Activated T-cell treated with anti-CD3 and anti-CD28 coated beads for 4 hours (primary cell): ENCODE measurements at places on chromosomes 1 and 21.

DNA sequence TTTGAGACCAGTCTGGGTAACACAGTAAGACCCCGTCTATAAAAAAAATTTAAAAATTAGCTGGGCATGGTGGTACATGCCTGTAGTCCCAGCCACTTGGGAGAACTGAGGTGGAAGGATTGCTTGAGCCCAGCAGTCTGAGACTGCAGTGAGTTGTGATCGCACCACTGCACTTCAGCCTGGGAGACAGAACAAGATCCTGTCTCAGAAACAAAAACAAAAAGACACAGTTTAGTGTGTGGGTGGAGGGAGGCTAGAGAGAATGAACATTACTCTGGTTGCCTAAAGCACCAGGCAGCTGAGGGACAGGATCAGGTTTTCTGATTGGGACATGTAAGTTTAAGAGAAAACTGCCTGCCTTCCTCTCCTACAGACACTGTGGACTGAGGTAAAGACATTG, 42.3 kb downstream of the VAMP4 start:
- no peak for DNase-seq

- no peak for DNase-seq
Observed at GRCh38 chr1:219324629-219325367, 151.1 kb downstream of the LYPLAL1 start.

DNA sequence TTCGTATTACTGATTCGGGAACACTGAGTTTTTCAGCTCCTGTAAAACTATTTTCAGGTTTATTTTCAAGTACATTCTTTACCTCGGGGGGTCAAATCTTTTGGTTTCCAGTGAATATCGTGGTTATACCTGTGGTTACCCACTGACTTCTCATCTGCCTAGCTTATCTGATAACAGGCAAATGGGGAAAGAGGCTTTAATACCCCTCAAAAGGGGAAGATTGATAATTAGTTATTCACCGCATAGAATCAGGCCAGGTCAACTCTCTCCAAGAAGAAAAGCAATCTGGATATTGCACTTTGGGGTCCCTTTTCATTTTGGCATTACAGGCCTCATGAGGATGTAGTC, 23.0 kb downstream of the RUNX1 start:
- DNase-seq = no peak

DNA sequence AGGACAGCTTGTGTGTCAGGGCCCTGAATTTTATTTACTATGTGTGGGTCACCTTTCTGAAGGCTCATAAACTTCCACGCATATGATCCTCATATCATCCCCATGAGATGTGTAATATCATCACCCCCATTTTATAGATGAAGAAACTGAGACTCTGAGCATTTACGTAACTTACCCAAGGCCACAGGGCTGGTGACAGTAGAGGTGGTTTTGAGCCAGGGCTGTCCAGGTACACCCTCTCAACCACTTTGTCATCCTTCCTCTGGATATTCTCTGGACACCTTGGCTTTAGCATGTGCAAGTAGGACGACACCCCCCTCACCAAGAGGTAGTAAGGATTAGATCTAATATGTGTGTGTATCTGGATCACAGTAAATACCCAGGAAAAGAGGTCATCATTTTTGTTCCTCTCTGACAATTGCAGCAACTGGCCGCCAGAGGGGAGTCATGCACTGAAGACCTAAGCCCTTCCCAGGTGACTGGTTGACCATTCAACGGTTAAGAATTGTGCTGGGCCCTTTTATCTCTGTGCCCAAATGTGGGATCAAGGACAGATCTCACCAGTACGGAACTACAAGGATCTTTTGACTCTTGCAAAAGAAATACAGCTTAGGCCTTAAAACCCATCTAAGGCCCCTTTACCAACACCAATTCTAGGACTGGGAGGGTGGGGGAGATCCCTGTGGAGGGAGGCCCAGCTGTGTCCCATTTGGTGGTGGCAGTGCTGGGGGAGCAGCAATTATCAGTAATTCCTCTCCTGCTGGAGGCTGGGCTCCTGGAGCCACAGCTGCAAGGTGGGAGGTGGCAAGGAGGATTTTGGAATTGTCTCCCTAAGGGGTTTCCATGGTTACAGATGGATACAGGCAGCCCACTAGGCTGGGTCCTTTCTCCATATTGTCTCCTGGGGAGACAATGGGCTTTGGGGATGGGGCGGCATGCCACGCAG, 13.7 kb upstream of the E2F2 start:
- peak; percentile 59 for DNase-seq

DNA sequence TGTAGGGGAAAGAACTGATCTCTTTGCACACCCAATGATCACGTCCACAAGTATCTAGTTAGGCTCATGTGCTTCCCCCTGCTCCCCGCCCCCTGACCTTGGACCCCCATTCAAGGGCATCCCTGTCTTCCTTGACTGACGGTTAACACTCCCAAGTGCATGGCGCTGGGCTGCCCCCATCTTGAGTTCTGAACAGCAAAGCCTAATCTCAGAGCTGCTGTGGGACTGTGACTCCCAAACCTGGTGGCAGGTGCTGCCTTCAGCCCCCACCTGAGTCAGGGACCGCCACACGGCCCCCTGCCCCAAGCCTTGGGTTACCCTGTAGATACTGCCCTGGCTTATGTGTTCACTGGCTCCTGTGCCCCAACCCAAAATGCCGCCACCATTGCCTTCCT, 925 bp downstream of the TNNI1 start:
- no peak for DNase-seq

DNA sequence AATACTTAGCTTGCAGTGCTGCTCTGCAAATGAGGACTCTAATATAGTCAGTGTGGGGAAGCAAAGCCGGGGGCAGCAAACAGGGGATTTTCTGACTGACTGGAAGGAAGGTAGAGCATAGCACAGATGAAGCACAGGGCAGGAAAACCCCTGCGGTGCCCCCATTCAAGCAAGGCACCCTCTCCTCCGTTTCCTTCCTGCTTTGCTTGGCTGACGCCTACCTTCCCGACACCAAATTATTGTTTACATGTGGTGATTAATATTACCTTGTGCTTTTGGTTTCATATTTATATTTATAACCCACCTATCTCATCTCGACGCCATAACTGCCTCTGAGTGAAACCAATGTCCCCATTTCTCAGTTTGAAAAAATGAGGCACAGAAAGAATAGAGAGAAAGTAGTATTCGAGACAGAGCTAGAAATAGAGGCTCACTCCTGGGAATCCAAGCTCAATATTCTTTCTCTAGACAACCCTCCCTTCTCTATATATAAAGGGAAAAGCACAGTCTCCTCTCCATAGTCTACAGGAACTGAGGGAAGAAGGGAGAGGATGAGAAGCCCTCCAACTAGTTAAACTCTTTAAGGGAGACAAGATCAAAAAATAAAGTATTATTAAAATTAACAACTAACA, 41.3 kb downstream of the PIK3C2B start:
- peak; percentile 68 for DNase-seq

- DNase-seq = no peak
Observed at GRCh38 chr1:38371505-38371844, 324.9 kb upstream of the POU3F1 start.

DNA sequence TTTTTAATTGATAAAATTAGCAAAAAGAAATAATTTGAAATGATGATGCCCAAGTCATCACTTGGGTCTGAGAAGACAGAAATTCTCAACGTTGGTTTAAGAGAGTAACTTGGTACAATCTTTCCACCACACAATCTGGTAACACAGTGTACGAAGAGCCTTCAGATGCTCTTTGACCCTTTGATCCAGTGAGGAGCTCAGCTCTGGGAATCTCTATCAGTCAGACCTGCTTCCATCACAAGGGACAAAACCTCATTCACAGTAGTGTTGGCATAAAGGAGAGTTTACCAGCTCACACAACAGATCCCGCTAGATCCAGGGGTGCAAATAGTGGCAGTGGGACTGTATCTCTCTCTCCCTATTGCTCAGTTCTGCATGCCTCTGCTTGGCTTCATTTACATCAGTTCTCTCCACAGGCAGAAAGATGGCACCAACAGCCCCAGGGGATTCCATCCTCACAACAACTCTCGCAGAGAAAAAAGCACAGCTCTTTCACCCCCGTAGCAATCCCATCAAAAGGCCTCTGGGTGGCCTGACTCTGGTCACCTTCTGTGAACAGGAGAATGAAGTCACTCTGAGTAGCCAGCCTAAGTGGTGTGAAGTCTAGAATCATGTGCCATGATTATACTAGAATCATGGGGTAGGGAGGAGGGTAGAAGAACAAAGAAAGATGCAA, 119.7 kb downstream of the ZNF281 start:
- DNase-seq = no peak

- no peak for DNase-seq
Observed at GRCh38 chr1:237166593-237167101, 124.7 kb downstream of the RYR2 start.

- DNase-seq = no peak
Observed at GRCh38 chr1:219576931-219577730, 35.8 kb downstream of the ZC3H11B start.

GRCh38 chr1:84985365-84985764, 11.5 kb downstream of the MCOLN2 start:
- no peak for DNase-seq

GRCh38 chr1:8419172-8419571, 101.3 kb downstream of the SLC45A1 start:
- DNase-seq = no peak

- DNase-seq = no peak
Observed at GRCh38 chr1:209388358-209388757, 195.2 kb upstream of the CAMK1G start.

DNA sequence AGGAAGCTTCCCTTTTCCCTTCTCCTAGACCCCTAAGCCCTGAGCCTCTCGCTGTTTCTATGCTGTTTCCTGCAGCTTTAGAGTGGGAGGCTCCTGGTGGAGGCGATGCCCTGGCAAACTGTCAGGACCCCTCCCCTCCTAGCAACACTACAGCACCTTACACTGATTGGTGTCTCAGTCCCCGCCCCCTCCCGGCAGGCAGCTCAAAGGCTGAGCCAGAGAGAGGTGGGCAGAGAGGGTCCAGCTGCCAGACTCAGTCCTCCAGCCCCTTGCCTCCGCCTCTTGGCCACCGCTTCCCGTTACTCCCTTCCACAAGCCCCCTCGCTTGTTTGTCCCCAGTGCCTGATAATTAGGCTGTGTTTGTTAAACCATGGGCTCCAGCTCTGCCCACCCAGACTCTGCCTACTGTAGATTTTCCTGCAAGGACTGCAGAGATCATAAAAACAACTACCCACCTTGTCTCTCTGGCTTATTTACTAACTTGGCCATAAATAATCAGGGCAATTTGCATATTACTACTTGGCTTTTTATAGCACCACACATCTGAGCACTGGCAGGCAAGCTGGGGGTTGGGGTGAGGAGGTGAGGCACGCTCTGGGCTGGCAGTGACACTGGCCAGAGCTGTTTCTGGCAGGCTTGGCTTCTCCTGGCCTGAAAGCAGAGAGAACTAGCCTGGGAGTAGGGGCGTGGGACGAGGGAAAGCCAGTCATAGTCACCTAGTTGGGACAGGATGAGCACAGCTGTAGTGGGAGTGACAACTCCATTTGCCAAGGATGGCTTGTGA, 107.5 kb downstream of the CSMD2 start:
- DNase-seq = no peak

DNA sequence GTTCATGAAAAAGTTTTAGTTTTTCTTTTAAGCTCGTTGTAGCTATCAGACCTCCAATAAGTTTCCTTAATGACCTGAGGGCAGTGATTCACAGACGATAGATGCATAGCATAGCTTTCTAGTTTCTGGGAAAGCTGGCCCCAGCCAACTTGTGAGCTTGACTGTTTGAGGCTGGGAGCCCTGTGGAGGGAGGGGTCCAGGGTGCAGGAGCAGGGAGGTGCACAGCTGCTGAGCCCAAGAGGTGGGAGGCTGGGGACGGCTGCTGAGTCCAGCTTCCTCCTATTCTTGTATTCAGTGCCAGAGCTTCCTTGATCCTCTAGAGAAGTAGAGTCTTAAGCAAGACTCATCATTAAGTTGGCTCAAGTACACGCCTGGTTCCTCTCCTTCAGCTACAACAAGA, 11.0 kb upstream of the AVPR1B start:
- no peak for DNase-seq

DNA sequence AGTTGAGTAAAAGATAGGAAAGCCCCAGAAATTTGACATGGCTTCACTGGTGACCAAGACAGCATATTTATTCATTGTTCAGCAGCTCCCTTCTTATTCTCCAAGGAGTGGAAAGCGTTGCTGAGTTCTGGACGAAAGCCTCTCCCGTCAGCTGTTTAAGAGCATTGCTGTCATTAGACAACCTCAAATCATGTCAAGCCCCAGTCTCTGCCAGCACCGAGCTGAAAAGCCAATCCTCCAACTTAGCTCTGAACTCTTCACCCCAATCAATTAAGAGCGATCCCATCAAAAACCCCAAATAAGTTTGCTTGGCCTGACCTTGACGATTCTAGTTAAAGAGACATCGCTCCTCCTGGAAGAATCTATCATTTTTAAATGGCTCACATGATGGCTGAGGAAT, 110.8 kb downstream of the PLPP3 start:
- DNase-seq = no peak

- DNase-seq = no peak
Observed at GRCh38 chr1:79899914-79900313, 893.4 kb upstream of the ADGRL4 start.

DNA sequence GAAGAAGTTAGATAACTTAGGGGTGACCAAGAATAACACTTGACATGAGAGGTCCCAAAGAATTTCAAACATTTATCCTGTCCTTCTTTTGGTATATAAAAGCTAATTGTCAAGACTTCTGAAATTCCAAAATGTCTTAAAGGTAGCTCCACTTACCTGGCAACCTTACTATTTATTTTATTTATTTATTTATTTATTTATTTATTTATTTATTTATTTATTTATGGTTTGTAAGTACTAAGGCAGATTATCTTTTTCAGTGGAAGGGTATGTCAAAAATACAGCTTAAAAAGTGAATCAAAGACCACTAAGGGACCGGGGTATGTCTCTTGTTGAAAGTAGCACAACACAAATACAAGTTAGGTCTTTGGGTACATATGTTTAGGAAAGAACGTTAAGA, 620.8 kb upstream of the B3GALT2 start:
- no peak for DNase-seq

GRCh38 chr1:51281807-51282206, 45.7 kb downstream of the RNF11 start:
- no peak for DNase-seq

DNA sequence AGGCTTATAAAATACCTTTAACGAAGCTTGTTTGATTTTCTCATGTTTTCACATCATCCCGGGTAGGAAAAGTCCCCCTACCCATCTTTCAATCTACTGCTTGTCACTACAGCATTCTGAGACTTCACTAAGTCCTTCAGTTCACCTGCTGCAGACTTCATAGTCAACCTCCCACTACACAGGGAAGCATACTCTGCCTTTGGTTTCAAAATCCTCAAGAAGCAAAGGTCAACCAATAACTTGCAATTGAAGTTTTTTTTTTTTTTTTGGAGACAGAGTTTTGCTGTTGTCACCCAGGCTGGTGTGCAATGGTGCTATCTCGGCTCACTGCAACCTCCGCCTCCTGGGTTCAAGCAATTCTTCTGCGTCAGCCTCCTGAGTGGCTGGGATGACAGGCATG, 4.7 kb upstream of the PTPN22 start:
- DNase-seq = no peak

- no peak for DNase-seq
Observed at GRCh38 chr1:94926126-94926914, 590 bp downstream of the CNN3 start.

GRCh38 chr1:230725256-230726012, 11.5 kb upstream of the AGT start:
- no peak for DNase-seq

GRCh38 chr1:40495315-40495903, 13.2 kb upstream of the EXO5 start:
- no peak for DNase-seq
